ENCODE measurements at places on chromosomes 5 and 9.

DNA sequence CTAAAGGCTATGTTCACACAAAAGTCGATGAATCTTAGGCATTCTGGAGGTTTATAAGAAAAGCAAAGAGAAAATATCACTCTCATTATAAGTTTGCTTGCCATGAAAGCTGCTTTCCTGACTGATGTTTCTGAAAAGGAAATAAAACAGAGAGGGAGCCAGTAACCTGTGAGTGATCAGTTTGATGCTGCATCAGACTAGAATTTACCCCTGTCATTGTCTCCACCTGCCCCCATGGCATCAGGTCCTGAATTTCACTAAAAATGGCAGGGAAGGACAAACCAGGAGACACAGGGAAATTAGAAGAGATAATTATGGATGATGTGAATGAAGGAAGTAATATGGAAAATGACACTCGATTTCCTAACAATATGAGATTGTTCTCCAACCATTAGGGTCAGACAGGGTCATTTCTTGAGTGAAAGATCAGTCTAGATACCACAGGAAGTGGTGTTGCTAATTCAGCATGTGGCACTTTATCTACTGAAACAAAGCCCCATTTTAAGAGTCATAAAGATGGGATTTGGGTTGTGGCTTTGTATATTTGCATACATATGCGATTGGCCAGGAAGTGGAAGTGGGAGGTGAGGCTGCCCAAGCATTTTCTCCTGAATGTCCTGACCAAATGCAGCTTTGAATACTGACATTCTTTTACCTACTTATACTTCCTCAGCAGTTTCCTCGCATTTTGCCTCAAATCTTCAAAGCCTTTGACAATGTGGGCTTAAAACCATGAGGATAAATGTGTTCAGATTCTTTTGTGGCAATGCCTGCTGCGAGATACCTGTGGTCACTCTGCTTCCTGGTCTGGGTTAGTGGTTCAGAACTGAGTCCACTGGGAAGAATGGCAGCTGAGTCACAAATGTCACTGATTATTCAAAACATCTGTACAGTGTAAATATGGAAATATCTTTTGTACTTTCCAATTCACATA, 29.7 kb downstream of the MEGF10 start:
- H3K4me3 ChIP-seq, result no peak overlapping the region
- no peaks in the 10 kb centered on the region for H3K36me3 ChIP-seq
- no peak for DNase-seq
- H3K4me1 ChIP-seq, result no peaks in the 10 kb centered on the region
- no peak overlapping the region for H3K27ac ChIP-seq

- DNase-seq, result no peak
- H3K4me1 ChIP-seq, result peaks cover 11% of the 10 kb centered on the region
- H3K27me3 ChIP-seq, result no peaks in the 10 kb centered on the region
- H3K36me3 ChIP-seq, result no peaks in the 10 kb centered on the region
- peak overlapping the region; percentile 79 for H3K4me3 ChIP-seq
Measured at GRCh38 chr5:173056783-173057061, 570 bp downstream of the CREBRF start.

DNA sequence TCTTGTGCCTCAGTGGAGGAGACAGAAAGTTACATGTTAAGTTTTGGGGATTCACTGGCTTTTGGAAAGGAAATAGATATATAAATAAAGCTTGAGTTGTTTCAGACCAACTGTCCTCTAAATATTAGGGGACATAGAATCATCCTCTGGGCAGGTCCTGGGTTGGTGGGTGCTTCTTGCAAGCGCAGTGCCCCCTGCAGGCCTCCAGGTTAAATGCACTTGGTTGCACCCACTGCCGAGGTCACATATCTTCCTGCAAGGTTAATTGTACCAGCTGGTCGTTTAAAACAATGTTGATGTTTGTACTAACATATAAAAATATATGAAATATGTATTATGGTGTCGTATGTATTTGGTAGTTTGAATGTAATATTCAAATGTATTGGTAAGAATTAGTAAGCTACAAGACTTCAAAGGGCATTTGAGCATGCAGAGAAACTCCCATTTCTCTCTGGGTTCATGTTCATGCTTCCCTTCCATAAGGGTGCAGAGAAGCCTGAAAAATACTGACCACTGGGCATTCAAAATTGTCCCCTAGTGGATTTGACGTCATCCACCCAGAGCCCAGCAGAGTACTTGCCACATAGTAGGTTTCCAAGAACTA, 87.0 kb downstream of the ZNF618 start:
- no peaks in the 10 kb centered on the region for H3K36me3 ChIP-seq
- H3K4me3 ChIP-seq, result no peak overlapping the region
- H3K27ac ChIP-seq, result no peak overlapping the region
- peak; percentile 47 for DNase-seq
- peaks cover 7% of the 10 kb centered on the region for H3K4me1 ChIP-seq
- H3K27me3 ChIP-seq, result no peaks in the 10 kb centered on the region

GRCh38 chr9:69036309-69036708, 757 bp downstream of the FXN start:
- no peaks in the 10 kb centered on the region for H3K36me3 ChIP-seq
- peak overlapping the region; percentile 96 for H3K4me3 ChIP-seq
- DNase-seq, result peak; percentile 3
- peaks cover 6% of the 10 kb centered on the region for H3K4me1 ChIP-seq

- H3K4me1 ChIP-seq, result no peaks in the 10 kb centered on the region
- H3K27ac ChIP-seq, result no peak overlapping the region
- no peaks in the 10 kb centered on the region for H3K27me3 ChIP-seq
- H3K36me3 ChIP-seq, result no peaks in the 10 kb centered on the region
Measured at GRCh38 chr9:130143958-130144366, 28.2 kb upstream of the NCS1 start.

GRCh38 chr9:34379334-34380033, 2.8 kb upstream of the MYORG start:
- no peaks in the 10 kb centered on the region for H3K27me3 ChIP-seq
- peaks cover 14% of the 10 kb centered on the region for H3K4me1 ChIP-seq
- no peaks in the 10 kb centered on the region for H3K36me3 ChIP-seq
- DNase-seq, result peak; percentile 86
- H3K27ac ChIP-seq, result no peak overlapping the region

- H3K27me3 ChIP-seq, result no peaks in the 10 kb centered on the region
- no peak for DNase-seq
- no peak overlapping the region for H3K4me3 ChIP-seq
- no peak overlapping the region for H3K27ac ChIP-seq
- H3K36me3 ChIP-seq, result no peaks in the 10 kb centered on the region
- peaks cover 19% of the 10 kb centered on the region for H3K4me1 ChIP-seq
Measured at GRCh38 chr9:16516891-16517290, 353.6 kb downstream of the BNC2 start.

DNA sequence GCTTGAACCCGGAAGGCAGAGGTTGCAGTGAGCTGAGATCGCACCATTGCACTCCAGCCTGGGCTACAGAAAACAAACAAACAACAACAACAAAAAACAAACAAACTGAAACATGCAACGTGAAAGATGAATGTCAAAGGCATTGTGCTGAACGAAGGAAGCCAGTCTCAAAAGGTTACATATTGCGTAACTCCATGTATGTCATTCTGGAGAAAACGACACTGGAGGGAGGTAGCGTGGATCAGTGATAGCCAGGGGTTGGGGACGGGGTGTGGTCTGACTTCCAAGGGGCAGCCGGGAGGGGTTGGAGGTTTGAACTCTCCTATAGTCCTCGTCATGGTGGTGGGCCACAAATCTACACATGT, 12.1 kb upstream of the WDR5 start:
- no peak for DNase-seq
- no peak overlapping the region for H3K27ac ChIP-seq
- H3K4me1 ChIP-seq, result no peaks in the 10 kb centered on the region
- H3K4me3 ChIP-seq, result no peak overlapping the region
- no peaks in the 10 kb centered on the region for H3K36me3 ChIP-seq

DNA sequence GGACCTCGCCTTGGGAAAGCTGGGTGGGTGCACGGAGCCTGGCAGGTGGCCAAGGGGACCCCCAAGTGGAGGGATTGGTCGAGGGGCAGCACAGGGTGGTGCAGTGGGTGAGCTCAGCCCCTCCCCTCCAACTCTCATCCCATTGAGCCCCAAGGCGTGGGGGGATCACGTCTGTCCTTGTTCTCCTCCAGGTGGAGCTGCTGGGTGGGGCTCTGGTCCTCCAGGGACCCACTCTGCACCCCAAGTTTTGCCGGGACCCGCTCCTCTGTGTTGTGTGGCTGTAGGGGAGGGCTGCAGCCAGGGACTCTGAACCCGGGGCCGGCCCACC, 3.6 kb upstream of the FUT7 start:
- H3K36me3 ChIP-seq, result no peaks in the 10 kb centered on the region
- no peak overlapping the region for H3K27ac ChIP-seq
- no peaks in the 10 kb centered on the region for H3K27me3 ChIP-seq
- peaks cover 8% of the 10 kb centered on the region for H3K4me1 ChIP-seq
- no peak overlapping the region for H3K4me3 ChIP-seq

GRCh38 chr5:80941496-80941895, 18.7 kb upstream of the RASGRF2 start:
- H3K4me3 ChIP-seq, result no peak overlapping the region
- H3K27me3 ChIP-seq, result no peaks in the 10 kb centered on the region
- H3K36me3 ChIP-seq, result no peaks in the 10 kb centered on the region
- no peak overlapping the region for H3K27ac ChIP-seq
- peak; percentile 23 for DNase-seq

DNA sequence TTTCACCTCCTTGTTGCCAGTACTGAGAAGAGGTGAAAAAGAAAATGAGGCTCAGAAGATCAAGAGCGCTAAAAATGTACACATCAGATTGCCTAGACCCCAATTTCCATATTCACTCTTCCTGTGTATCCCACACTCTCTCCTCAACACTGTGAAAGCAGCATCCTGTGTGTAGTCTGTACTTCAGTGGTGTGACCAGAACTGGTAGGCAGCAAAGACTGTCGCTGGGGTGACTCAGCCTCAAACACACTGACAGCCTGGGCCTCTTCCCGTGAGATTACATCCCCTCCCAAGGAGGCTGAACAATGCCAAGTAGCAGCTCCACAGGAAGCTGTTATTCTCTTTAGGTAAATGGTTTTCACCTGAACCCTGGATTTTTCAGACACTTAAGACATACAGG, 135.5 kb downstream of the CCDC192 start:
- no peak overlapping the region for H3K4me3 ChIP-seq
- H3K27me3 ChIP-seq, result no peaks in the 10 kb centered on the region
- peaks cover 33% of the 10 kb centered on the region for H3K4me1 ChIP-seq
- H3K36me3 ChIP-seq, result no peaks in the 10 kb centered on the region
- peak; percentile 57 for DNase-seq

- H3K4me3 ChIP-seq, result no peak overlapping the region
- no peak overlapping the region for H3K27ac ChIP-seq
- peaks cover 70% of the 10 kb centered on the region for H3K27me3 ChIP-seq
- H3K36me3 ChIP-seq, result no peaks in the 10 kb centered on the region
- DNase-seq, result no peak
Measured at GRCh38 chr5:1759378-1759970, 40.2 kb downstream of the MRPL36 start.

GRCh38 chr5:115496936-115497576, 47.5 kb downstream of the FEM1C start:
- DNase-seq, result no peak
- no peak overlapping the region for H3K4me3 ChIP-seq
- H3K27ac ChIP-seq, result no peak overlapping the region
- no peaks in the 10 kb centered on the region for H3K36me3 ChIP-seq

- peak; percentile 98 for DNase-seq
- H3K27ac ChIP-seq, result peak within 1 kb of the TSS; percentile 75
- no peaks in the 10 kb centered on the region for H3K27me3 ChIP-seq
- no peaks in the 10 kb centered on the region for H3K36me3 ChIP-seq
Measured at GRCh38 chr5:23507278-23507685, at the start of gene PRDM9. PRDM9 (plus strand) TSS chr5:23507609; CDS start chr5:23509034, 1,425 bp downstream.

DNA sequence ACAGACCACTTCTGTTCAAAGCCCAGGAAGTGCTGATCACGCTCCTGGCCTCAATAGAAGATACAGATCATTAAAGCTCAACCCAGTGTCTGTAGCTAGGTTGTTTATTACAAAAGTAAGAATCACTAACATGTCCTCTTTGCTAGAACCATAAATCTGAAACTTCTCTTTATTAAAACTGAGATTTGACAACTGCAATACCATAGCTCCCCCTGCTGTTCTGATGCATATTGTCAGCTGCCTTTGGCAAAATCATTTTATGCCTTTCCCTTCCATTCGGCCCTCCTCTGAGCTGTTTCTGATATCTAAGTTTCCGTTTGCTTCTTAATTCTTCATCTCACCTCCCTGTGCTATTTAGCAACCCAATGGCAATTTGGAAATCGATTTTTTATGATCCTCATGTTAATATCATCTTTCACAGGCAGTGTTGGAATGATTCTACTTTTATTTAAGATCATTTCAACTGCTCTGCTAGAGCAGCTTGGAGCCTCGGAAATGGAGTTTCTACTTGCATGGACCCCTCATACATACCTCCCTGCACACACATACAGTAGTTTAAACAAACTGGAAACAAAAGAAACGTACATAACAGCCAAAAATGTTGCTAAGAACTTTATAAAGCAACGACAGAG, 998.8 kb downstream of the MAT2B start:
- no peaks in the 10 kb centered on the region for H3K27me3 ChIP-seq
- no peak overlapping the region for H3K27ac ChIP-seq
- peak; percentile 68 for DNase-seq
- peak overlapping the region; percentile 38 for H3K4me3 ChIP-seq

GRCh38 chr5:124605541-124605940, 140.9 kb downstream of the ZNF608 start:
- no peak overlapping the region for H3K27ac ChIP-seq
- DNase-seq, result no peak
- no peaks in the 10 kb centered on the region for H3K4me1 ChIP-seq
- H3K4me3 ChIP-seq, result no peak overlapping the region
- H3K27me3 ChIP-seq, result no peaks in the 10 kb centered on the region

- H3K36me3 ChIP-seq, result no peaks in the 10 kb centered on the region
- H3K4me1 ChIP-seq, result no peaks in the 10 kb centered on the region
- H3K27ac ChIP-seq, result no peak overlapping the region
- no peak for DNase-seq
- peaks cover 11% of the 10 kb centered on the region for H3K27me3 ChIP-seq
- no peak overlapping the region for H3K4me3 ChIP-seq
Measured at GRCh38 chr5:151937851-151938250, 13.2 kb upstream of the GLRA1 start.

DNA sequence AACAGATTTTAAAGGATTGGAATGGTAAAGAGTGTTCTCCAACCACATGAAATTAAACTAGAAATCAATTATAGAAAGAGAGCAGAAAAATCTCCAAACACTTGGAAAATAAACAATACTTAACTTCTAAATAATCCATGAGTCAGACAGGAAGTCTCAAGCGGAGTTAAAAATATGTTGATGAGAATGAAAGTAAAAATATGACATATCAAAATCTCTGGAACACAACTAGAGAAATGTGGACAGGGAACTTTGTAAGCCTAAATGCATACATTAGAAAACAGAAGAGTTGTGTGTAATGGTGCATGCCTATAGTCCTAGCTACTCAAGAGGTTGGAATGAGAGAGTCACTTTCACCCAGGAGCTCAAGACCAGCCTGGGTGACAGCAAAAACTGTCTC, 47.9 kb upstream of the ZNF618 start:
- H3K27me3 ChIP-seq, result no peaks in the 10 kb centered on the region
- no peak for DNase-seq
- H3K4me3 ChIP-seq, result no peak overlapping the region
- H3K36me3 ChIP-seq, result no peaks in the 10 kb centered on the region
- no peaks in the 10 kb centered on the region for H3K4me1 ChIP-seq
- H3K27ac ChIP-seq, result no peak overlapping the region

All from PC-3 (cell line).